Stimulated activated CD4-positive, alpha-beta T cell treated with anti-CD3 and anti-CD28 coated beads, Interleukin-4, amount 100 ng/mL, for 1 hour (primary cell): ENCODE measurements at places on chromosomes 13 and 19.
A peak's percentile ranks its signal among the peaks of the same experiment; 100 is the strongest.

DNA sequence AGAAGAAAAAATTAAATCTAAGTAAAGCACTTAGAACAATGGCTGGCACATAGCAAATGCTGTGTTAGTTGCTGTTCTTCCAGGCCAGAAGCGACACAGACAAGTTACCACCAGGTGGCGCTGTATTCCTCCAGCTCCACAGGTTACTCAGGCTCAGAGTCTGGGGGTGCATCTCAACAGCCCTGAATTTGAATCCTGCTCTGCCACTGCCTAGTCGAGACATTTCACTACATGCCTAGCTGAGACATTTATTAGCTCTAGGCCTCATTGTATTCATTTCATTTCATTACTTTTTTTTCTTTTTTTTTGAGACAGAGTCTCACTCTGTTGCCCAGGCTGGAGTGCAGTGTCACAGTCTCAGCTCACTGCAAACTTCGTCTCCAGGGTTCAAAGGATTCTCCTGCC is 16.4 kb upstream of the CYP2B6 start:
- peak; percentile 73 for DNase-seq

- DNase-seq: no peak
Measured at GRCh38 chr13:103852036-103852435, 785.8 kb upstream of the SLC10A2 start.

- DNase-seq: no peak
Measured at GRCh38 chr19:4429256-4429655, 26.8 kb downstream of the CHAF1A start.

DNA sequence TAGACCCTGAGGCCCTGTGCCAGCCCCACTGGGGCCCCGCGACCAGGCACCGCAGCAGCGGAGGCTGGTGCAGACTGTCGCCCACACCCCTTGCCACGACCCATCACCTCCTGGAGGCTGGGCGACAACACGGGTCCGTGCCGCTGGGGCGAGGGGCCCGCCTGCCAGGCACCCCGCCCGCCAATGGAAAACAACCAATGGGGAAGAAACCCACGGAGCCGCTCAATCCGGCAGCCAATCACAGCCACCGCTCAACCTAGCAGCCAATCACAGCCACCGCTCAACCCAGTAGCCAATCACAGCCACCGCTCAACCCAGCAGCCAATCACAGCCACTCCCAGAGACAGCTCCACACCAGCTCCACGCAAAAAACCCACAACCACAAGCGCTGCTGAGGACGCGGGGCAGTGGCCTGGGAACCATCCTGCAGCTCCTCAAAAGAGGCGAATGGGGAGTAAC is 29.7 kb downstream of the GPX4 start:
- DNase-seq: peak; percentile 73

DNA sequence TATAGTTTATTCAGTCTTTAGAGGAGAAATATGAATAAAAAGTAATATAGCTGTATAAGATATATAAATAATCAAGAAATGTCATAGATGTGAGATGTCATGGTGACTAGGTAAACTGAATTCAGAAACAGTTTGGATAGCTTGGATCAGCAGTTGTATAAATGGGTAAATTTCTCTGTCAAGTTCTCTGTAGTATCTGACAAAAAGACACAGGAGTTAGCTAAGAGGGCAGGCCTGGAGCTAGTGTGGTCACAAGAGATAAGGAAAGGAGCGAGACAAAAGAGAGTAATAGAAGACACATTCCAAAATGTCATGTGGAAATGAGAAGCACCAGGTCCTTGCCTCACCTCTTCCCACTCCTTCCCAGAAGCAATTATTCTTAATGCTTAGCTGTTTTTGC is 349.0 kb downstream of the LMO7 start:
- DNase-seq: no peak

DNA sequence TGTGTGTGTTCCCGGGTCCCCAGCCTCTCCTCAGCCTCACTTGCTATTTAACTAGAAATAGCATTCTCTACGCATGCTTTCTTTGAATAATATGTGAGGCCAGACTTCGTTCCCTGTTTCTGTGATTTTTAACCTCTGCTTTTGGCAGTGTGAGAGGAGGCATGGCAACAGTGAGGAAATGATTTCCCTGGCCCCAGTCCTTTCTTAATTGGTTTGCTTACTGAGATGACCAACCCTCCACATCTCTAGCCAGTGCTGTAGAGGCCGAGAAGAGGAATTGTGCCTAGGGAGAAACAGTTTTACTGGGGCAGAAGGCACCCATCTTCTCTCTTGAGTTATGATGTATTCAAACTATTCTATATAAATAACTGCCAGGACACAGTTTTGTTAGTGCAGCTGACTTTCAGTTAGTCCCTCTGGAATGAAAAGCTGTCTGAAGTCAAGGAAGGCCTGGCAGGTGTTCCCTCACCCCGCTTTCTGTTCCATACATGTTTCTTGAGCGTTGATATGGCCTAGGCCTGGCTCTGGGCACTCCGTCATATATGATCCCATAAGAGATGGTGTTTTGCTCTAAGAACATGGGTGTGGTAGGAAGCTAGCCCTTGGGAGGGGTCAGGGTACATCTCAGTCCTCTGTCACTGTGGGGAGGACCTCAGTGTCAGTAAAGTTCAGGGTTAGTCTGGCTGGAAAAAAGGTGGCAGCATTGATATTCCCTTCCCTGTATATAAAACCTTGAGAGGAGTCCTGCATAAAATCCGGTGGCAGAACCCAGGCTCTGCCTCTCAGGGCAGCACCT is 73.7 kb upstream of the NPAS1 start:
- DNase-seq: no peak

GRCh38 chr19:4087787-4088679 is 21.3 kb upstream of the ZBTB7A start:
- DNase-seq: no peak

GRCh38 chr13:20193907-20194631 is 1.3 kb upstream of the GJB2 start:
- no peak for DNase-seq

DNA sequence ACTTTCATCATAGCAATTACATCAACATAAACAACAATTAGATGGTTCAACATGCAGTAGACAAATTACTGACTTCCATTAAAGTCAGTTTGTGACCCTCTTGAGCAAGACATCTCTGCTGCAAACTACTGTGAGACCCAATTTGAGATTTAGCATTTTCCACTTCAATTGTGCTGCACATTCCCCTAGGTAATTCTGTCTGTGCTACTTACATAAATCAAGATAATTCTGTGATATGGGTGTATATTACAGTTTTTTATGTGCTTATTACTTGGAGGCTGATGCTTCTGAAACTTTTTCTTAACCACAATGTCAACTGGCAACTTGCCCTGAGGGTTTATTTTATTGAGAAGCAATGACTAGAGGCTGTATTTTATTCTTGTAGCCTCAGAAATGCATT is 1714.4 kb downstream of the OLFM4 start:
- DNase-seq: no peak

DNA sequence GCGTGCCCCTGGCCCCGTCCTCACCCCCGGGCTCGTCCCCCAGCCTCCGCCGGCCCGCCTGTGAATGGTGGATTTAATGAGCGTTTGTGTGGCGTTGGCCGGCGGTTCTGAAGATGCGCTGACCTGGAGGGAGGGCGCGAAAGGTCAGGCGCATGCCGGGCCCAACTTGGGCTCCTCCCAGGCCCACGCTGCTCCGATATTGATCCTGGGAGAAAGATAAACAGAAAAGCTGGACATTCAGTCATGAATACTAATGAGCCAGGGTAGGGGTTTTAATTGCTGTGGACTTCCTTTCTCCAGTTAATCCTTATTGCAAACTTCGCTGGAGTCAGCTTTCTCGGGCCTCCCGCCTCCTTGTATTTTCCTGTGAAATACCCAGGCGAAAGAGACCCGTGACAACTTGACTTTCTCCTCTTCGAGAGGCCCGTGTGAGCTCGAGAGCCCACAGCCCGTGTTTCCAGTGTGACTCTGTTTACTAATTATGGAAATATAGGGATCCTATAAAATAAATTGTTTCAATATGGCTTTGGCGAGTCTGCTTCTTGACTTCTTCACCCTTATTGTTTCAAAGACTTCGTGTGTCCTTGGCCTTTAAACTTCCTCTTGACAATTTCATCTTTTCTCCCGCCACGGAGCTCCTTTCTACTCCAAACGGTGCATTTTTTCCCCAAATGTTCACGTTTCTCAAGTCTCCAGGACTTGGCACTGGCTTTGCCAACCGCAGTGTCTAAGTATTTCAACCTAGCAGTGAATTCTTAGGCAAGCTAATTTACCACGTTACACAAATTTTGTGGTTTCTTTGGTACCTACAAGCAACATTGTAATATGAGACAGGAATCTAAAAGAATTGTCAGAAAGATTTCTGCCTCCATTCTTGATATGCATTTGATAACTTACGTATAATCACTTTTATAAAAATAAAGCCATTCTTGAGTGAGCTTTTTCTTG is 10.5 kb downstream of the ZIC2 start:
- DNase-seq: no peak

DNA sequence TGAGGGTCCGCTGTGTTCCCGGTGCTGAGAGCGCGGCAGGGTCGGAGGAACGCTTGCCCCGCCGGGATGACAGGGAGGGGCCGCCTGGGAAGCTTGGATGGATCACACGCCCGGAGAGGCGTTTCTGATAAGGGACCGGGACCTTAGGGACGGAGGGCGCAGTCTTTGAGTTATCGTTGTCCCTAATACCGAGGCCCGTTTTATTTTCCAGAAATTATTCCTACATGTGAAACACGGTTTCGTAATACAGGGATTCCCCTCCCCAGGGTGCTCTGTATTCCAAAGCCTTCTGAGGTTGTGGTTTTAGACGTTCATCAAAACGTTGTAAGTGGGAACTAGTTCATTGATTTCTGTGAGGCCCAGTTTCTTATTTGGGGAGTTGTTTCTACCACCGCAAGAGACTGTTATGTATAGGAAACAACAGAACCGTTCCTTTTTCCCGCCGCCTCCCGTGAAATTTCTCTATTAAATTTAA is 752 bp downstream of the PDCD5 start:
- no peak for DNase-seq

- DNase-seq: no peak
Measured at GRCh38 chr13:110158226-110158625, 148.7 kb downstream of the COL4A1 start.

GRCh38 chr19:55289117-55289796 is 5.5 kb downstream of the BRSK1 start:
- no peak for DNase-seq

DNA sequence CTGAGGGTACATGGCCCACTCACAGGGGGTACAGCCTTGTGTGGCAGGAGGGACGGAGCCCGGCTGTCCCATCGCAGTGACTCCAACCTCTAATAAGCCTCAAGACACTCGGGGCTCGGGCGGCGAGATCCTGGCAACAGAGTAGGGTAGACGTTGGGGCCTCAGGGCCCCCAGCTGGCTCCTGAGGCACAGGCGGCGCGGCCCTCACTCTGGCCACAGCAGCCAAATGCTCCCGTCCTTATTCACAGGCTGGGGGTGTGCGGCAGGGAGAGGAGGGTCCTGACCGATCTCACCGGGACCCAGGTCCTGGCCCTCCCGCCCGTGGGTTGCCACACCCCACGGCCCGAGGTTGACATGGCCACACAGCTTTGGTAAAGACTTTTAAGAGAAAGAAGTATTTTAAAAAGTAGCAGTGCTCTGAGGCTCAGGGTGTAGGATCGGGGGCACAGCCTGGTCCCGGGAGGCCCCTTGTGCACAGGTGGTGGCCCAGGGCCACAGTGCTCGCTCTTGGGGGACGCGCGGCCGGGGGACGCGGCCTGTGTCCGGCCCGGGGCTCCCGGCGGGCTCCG is 7.6 kb downstream of the SLC39A3 start:
- no peak for DNase-seq
